ENCODE measurements at places on chromosomes 1 and 21.
A peak's percentile ranks its signal among the peaks of the same experiment; 100 is the strongest.

- H3K4me3 ChIP-seq, result no peak overlapping the region
- DNase-seq, result no peak
- peaks cover 9% of the 10 kb centered on the region for H3K36me3 ChIP-seq
Observed at GRCh38 chr1:103162360-103162759, 54.0 kb upstream of the COL11A1 start.

DNA sequence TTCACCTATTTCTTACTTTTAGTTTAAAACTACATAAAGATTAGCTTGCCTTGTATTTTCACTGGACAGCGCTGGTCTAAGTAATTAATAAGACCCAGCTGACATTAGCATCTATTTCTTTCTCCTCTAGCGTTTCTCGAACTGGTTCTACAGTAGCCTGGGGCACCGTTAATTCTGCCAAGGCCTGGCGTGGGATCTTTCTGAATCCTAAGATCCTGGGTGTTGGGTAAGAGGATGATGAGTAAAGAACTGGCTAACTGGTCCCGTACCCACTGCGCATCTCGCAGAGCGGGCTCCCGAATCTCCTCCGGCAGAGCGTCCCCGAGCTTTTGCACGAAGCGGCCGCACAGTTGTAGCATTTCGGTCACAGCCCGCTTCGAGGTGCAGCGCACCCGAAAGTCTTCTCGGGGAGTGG, 309 bp downstream of the NSL1 start:
- no peaks in the 10 kb centered on the region for H3K27me3 ChIP-seq
- no peaks in the 10 kb centered on the region for H3K36me3 ChIP-seq
- H3K4me1 ChIP-seq, result peaks cover 17% of the 10 kb centered on the region
- DNase-seq, result peak; percentile 90

GRCh38 chr21:42581993-42582786, 68.5 kb downstream of the SLC37A1 start:
- no peak overlapping the region for H3K27ac ChIP-seq
- DNase-seq, result peak; percentile 47
- H3K4me3 ChIP-seq, result no peak overlapping the region
- H3K36me3 ChIP-seq, result peaks cover 2% of the 10 kb centered on the region
- H3K4me1 ChIP-seq, result no peaks in the 10 kb centered on the region

DNA sequence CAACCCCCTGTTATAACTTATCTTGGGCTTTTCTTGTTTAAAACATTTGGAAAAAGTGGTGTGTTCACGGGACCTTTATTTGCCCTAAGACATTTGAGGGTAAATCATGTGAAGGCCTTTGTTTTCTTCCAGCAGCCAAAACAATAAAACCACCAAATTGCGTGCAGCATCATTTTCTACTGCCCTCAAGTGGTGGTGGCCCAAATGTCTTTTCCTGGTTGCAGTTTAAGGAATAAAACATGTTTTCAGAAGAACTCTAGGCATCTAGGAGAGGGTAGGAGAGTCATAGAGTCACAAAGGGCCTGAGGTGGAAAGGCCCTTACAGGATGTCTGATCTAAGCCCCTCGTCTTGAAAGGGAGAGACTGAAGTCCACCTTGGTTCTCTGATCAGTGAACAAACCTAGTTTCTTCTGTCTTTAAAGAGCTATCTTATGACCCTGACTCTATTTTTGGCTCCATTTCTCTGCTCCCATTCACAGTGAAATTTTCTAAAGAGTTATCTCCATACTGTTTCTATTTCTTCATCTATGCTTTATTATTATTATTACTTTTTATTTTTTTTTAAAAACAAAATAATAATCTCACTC, 16.0 kb upstream of the EPS15 start:
- H3K27me3 ChIP-seq, result no peaks in the 10 kb centered on the region
- no peak overlapping the region for H3K4me3 ChIP-seq
- DNase-seq, result no peak
- peaks cover 4% of the 10 kb centered on the region for H3K4me1 ChIP-seq
- peaks cover 2% of the 10 kb centered on the region for H3K36me3 ChIP-seq

- no peaks in the 10 kb centered on the region for H3K36me3 ChIP-seq
- no peaks in the 10 kb centered on the region for H3K27me3 ChIP-seq
- H3K4me3 ChIP-seq, result no peak overlapping the region
- DNase-seq, result no peak
- no peak overlapping the region for H3K27ac ChIP-seq
- H3K4me1 ChIP-seq, result no peaks in the 10 kb centered on the region
Observed at GRCh38 chr21:24259241-24259640, 1348.0 kb downstream of the MRPL39 start.

DNA sequence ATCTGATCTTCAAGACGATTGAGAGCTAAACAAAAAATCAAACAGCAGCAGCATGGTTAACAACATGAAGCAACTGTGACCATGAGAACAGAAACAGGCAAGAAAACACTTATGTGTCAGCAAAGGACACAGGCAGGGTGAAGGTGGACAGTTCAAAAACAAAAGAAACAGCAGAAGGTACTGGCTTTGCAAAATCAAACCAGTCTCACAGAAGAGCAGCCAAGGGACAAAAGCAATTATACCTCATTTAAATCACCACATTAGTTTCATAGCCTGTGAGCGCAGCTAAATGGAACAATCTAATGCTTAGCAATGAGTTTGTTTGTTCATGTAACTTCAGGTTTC, 59.1 kb downstream of the CAPN2 start:
- peaks cover 39% of the 10 kb centered on the region for H3K4me1 ChIP-seq

- H3K36me3 ChIP-seq, result peaks cover 27% of the 10 kb centered on the region
- peak; percentile 95 for DNase-seq
- H3K27me3 ChIP-seq, result no peaks in the 10 kb centered on the region
- H3K4me1 ChIP-seq, result peaks cover 23% of the 10 kb centered on the region
- peak within 1 kb of the TSS; percentile 94 for H3K4me3 ChIP-seq
Observed at GRCh38 chr1:155261852-155262673, at the start of gene SCAMP3. Gene SCAMP3 (minus strand): TSS chr1:155262360. CDS start chr1:155262151, 209 bp downstream.

DNA sequence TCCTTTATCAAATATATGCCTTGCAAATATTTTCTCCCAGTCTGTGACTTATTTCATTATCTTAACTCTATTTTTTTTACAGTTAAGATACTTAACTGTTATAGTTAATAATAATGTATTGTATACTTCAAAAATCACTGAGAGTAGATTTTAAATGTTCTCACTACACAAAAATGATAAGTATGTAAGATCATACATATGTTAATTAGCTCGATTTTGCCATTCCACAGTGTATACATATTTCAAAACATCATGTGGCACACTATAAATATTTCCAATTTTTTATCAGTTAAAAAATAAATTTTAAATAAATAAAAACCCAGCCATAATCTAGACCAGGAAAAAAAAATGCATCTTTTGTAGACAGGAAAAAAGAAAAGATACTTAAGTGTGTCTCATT, 27.2 kb downstream of the CTTNBP2NL start:
- H3K27me3 ChIP-seq, result no peaks in the 10 kb centered on the region
- peaks cover 9% of the 10 kb centered on the region for H3K36me3 ChIP-seq
- H3K4me3 ChIP-seq, result no peak overlapping the region
- peaks cover 9% of the 10 kb centered on the region for H3K4me1 ChIP-seq

GRCh38 chr1:205577874-205578658, 53.7 kb downstream of the ELK4 start:
- H3K27me3 ChIP-seq, result peaks cover 57% of the 10 kb centered on the region
- peak; percentile 34 for DNase-seq
- H3K4me3 ChIP-seq, result no peak overlapping the region
- H3K4me1 ChIP-seq, result no peaks in the 10 kb centered on the region

GRCh38 chr1:180173451-180173850, 18.8 kb downstream of the QSOX1 start:
- H3K4me1 ChIP-seq, result peaks cover 7% of the 10 kb centered on the region
- H3K4me3 ChIP-seq, result no peak overlapping the region
- H3K27me3 ChIP-seq, result no peaks in the 10 kb centered on the region
- no peak overlapping the region for H3K27ac ChIP-seq
- H3K36me3 ChIP-seq, result peaks cover 7% of the 10 kb centered on the region

DNA sequence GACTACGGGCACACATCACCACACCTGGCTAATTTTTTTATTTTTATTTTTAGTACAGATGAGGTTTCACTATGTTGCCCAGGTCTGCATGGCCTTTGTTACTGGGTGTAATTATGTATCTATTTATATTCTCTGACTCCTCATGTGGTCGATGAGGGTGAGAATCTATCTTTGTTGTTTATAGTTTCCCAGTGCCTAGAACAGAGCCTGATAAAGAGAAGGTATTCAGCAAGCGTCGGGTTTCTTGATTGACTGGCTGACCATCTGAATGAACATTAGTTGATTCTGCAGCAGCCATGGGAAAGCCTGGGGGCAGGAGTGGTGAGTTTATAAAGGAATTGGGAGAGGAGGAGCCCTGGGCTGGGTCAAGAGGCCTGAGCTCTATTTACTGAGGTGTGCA, 28.5 kb downstream of the SERINC2 start:
- H3K27ac ChIP-seq, result no peak overlapping the region
- DNase-seq, result no peak

DNA sequence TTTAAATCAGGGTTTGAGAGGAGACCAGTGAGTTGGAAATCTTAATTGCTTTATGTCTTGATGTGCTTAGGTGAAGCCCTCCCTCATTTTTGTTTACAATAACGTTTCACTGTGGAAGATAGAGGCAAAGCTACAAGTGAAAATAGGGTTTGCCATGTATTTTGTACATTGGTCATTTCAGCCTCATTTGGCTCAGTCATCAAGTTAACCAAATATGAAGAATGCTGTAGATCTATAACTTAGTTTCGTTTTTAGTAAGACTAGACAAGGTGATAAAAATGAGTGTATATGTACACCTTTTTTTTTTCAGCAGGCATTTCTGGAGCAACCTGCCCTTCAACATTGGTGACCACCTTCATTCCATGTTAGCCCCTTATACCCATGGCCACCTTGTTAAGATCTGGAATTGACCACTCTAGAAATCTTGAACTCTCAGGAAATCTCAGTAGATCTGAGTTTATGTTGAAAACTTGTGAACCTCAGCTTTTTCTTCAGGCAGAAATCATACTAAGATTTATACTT, 2.9 kb downstream of the NFYC start:
- H3K4me1 ChIP-seq, result peaks cover 47% of the 10 kb centered on the region
- no peak overlapping the region for H3K27ac ChIP-seq
- H3K36me3 ChIP-seq, result no peaks in the 10 kb centered on the region

GRCh38 chr1:172726740-172727139, 67.8 kb downstream of the FASLG start:
- H3K4me1 ChIP-seq, result no peaks in the 10 kb centered on the region
- no peak for DNase-seq
- H3K27ac ChIP-seq, result no peak overlapping the region
- no peaks in the 10 kb centered on the region for H3K27me3 ChIP-seq
- H3K36me3 ChIP-seq, result no peaks in the 10 kb centered on the region
- H3K4me3 ChIP-seq, result no peak overlapping the region

DNA sequence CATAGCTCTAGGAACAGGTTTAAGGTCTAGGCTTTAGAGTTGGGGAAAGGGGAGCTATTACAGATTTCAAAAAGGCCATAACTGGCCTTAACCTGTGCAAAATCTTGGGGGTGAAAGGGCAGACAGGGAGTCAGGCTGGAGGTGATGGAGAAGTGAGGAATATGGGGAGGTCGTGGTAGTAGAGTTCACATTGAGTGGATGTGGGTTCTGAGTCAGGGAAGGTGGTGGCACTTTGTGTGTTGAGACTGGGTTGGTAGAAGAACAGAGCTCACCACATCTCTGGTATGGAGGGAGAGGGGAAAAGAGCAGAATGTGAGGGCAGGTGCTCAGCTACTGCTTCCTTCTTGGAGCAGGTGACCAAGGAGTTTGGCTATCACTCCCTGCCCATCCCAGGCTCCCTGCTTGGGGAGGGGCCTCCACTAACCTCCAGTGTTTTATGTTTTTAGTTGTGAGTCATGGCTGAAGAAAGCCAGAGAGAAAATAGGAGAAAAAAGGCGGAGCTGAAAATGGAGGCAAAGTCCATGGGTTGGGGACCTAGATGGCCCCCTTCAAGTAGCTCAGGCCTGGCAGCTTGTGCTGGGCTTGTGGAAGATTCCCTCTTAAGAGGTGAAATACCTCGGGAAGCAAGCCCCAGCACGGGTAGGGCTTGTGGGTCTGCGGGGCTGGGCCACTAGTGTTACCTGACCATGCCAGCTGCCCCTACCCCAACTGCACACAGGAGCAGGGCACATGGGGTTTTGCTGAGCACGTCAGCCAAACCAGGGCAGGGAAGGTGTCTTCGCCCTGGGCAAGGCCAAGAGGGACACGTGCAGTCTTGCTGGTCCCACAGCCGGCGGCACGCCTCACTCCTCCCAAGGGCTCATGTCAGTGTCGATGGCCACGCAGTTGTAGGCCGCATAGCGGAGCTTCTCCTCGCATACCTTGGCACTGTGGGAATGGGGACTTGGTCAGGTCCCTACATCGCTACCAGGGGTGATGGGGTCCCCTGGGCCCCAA, 8.2 kb downstream of the HECTD3 start:
- no peak for DNase-seq
- peaks cover 39% of the 10 kb centered on the region for H3K36me3 ChIP-seq
- H3K27me3 ChIP-seq, result no peaks in the 10 kb centered on the region
- H3K4me3 ChIP-seq, result no peak overlapping the region

GRCh38 chr1:24392604-24392946, 21.0 kb downstream of the STPG1 start:
- no peaks in the 10 kb centered on the region for H3K27me3 ChIP-seq
- no peak overlapping the region for H3K4me3 ChIP-seq
- H3K4me1 ChIP-seq, result peaks cover 31% of the 10 kb centered on the region
- DNase-seq, result no peak

- H3K27me3 ChIP-seq, result peaks cover 9% of the 10 kb centered on the region
- no peak overlapping the region for H3K27ac ChIP-seq
- no peaks in the 10 kb centered on the region for H3K4me1 ChIP-seq
Observed at GRCh38 chr1:112011202-112011601, 21.7 kb upstream of the KCND3 start.

DNA sequence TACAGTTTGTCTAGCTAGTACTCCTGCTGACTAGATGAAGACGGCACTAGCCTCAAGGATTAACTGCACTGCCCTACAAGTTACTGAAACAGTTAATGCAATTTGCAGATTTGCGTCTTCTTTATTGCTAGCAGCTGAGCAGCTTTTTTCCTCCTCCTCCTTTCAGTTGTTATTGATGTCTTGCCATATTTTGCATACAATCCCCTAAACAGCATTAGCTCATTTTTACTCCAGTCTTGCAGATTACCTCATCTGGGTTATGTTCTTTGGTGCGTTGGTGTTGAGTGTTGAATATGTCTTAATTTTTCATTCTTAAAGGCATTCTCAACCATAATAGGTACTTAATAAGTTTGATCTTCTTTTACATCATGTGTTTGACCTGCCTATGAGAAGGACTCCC, 363.4 kb upstream of the LYPLAL1 start:
- H3K4me1 ChIP-seq, result peaks cover 4% of the 10 kb centered on the region
- H3K36me3 ChIP-seq, result no peaks in the 10 kb centered on the region
- no peaks in the 10 kb centered on the region for H3K27me3 ChIP-seq

GRCh38 chr1:100539836-100540536, 2.0 kb downstream of the GPR88 start:
- peaks cover 6% of the 10 kb centered on the region for H3K4me1 ChIP-seq
- H3K4me3 ChIP-seq, result peak overlapping the region; percentile 55
- no peak for DNase-seq
- no peak overlapping the region for H3K27ac ChIP-seq

Data from chondrocyte (in vitro differentiated cells).